ENCODE measurements at places on chromosomes 4 and X. TPM values are rescaled to one million over a fixed set of nuclear protein-coding genes. Genes with fewer than 3 reads are reported as not detected.

Gene SYP
- total RNA-seq: 0.18 TPM

DNA sequence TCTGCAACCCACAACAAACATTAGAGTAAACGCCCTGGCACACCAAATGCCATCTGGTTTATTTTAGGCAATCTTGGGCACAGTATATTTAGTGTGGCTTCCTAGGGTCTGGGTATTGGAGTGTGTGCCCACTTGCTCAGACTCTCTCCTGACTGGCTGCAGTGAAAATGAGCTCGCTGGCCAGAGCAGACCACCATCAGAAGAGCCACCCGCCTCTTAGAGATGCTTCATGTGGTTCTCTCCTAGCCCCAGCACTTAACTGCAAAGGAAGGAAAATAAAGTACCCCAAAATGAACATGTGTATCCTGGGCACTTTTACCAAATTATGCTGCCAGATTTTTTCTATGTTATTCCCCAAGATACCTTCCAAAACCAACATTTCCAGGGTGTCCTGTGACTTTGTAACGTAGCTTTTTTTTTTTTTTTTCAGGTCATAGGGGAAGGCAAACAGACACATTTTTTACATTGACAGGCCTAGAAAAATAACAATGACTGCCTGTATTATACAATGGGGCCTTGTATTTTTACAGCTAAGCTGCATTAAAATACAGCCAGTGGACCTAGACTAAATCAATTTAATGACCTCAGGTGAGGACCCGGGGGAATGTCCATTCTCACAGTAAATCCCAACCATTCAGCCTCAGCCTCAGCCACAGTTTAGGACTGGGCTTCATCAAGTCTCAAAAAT, 193.7 kb downstream of the RASL11B start:
- peak; percentile 34 for DNase-seq

- DNase-seq: no peak
Observed at GRCh38 chr4:147737623-147738022, 5.7 kb downstream of the ARHGAP10 start.

- DNase-seq: no peak
Observed at GRCh38 chr4:15719506-15719905, 16.6 kb downstream of the BST1 start.

GRCh38 chrX:44596277-44596676, 53.6 kb upstream of the FUNDC1 start:
- no peak for DNase-seq

- DNase-seq: no peak
Observed at GRCh38 chr4:155624478-155624877, 42.2 kb upstream of the GUCY1A1 start.

DNA sequence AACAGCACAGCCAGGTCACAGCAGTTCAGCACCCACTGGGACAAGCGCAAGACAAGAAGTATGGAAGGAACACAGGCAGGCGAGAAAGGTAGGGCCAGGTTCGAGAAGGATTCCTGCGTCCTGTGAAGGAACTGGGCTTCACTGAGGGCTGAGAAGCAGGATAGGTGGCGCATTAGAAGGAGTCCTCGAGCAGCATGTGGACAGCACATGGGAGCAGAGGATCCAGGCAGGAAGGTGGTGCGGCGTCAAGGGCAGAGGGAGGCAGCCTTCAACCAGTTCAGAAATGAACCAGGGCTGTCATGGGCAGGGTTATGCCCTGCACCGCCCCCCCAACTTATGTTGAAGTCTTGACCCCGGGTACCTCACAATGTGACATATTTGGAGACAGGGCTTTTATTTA, 30.8 kb upstream of the LAP3 start:
- DNase-seq: no peak

Measured in fibroblast of the aortic adventitia (primary cell).